Astrocyte (in vitro differentiated cells and primary cell): ENCODE measurements at places on chromosomes 3 and 15.
A peak's percentile ranks its signal among the peaks of the same experiment; 100 is the strongest.

DNA sequence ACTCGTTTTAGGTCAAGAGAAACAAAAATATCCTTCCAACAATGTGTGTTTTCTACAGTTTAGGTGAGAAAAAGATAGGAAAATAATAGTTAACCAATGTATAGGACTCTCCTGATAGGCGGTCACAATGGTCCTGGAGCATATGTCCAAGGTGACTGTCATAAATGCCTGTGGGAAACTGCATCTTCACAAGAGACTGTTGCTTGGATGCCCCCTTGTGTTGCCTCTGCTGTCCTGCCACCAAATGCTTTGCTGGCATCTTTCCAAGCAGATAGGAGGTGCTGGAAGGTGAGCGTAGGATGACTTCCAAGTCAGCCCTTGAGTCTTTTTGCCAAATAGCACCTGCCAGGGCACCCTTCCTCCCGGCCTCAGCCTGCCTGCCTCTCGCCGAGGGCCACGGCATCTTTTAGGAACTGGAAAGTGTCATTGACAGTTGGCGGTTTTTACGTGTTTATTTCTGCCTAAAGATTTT lies 24.1 kb upstream of the SACM1L start:
- no peak for DNase-seq

GRCh38 chr3:152499791-152500385 lies 231.2 kb downstream of the MBNL1 start:
- DNase-seq, result no peak

DNA sequence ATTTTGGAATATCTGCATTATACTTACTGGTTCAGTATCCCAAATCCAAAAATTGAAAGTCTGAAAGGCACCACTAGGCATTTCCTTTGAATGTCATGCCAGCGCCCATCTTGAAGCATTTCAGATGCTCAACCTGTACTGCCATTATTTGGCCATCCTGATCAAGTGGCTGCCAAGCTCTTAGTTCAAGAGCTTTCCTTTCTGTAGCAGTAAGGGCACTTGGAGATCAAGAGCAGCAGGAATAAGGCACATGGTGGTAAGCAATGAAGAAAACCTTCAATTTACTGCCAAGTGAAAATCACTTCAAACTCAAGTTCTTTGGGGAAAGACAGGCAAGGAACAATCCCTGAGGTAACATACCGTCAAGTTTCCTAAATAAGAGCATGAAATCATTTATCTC lies 10.0 kb downstream of the RHOA start:
- no peak for DNase-seq

DNA sequence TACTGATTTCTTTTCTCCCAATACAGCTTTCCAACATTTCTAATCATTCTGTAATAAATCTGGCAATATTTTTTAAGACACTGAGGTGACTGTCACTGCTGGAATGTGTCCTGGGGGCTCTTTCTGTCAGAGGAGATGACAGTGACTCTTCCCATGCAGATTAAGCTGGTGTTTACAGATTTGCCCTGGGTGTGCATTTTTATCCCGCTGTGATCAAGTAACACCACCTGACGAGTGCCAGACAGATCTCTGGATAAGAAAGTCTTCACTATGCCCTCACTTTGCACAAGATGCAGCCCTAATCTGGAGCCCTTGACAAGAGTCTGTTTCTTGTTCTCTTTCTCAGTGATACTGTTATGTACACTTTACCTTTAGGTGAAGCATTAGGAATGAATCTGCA lies 477.7 kb downstream of the ZIC1 start:
- no peak for DNase-seq

GRCh38 chr3:186824430-186825139 lies 17.9 kb upstream of the ADIPOQ start:
- DNase-seq, result no peak

DNA sequence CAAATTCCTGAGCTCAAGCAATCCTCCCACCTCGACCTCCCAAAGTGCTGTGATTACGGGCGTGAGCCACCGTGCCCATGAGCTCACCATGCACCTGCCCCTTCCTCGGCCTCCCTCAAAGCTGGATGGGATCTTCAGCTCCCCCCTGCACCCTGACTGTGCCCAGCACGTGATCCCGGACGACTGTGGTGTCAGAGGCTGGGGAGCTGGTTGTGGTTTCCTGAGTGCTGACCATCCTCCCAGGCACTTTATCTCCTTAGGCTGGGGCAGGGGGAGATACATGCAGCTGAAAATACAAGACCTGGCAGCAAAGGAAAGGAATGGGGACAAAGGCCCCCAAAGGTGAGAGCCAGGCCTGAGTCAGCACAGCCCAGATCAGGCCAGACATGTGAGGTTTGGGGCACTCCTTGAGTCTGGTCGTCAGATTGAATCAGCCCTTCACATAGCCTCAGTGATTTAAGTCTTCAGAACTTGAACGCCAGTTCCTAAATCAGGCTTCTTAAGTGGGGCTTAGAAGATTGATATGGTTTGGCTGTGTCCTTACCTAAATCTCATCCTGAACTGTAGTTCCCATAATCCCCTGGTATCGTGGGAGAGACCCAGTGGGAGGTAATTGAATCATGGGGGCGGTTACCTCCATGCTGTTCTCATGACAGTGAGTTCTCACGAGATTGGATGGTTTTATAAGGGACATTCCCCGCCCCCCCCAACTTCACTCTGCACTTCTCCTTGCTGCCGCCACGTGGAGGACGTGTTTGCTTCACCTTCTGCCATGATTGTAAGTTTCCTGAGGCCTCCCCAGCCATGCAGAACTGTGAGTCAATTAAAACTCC lies 35.8 kb downstream of the PRKCD start:
- peak; percentile 39 for DNase-seq

DNA sequence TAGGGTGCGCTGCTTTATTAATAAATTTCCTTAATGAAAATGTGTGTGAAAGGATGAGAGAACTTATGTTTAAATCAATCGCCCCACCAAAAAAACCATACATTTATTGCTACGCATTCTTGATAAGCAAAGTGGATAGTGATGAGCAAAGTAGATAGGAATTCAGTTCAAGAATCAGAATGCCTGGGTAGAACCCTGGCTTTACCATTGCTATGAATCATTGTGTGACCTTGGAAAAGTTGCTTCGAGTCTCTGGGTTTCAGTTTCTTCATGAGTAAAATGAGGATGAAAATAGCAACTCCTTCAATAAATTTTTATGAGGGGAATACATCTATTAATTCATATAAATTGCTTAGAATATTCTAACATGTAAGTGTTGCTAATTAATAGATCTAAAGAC lies 2.6 kb upstream of the ALCAM start:
- DNase-seq, result peak; percentile 68
